Jurkat, Clone E6-1 (cell line): ENCODE measurements at places on chromosomes 6 and 20.

DNA sequence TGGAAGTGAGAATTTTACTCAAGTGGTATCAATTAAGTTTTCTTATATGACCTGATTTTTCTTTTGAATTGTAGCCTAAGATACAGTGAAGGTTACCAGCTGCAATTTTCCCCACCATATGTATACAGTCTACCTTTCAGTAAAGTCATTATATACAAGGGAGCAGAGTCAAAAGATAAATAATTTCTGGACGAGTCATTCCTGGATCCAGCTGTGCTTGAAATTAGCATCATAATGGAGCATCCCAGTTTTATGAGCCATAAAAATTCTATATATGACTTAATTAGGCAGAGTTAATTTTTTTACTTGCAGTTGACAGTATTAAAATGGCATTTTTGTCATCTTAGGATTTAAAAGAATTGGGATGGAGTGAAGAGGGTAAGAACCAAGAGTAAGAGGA lies 1008.4 kb downstream of the PHF3 start:
- DNase-seq: no peak

- DNase-seq: peak; percentile 93
These were observed 818.5 kb upstream of the FLRT3 start for GRCh38 chr20:15155848-15156401.

GRCh38 chr20:11143481-11143880 lies 469.7 kb upstream of the JAG1 start:
- no peak for DNase-seq

- no peak for DNase-seq
These were observed 271.2 kb upstream of the TAB2 start for GRCh38 chr6:149046164-149046821.

DNA sequence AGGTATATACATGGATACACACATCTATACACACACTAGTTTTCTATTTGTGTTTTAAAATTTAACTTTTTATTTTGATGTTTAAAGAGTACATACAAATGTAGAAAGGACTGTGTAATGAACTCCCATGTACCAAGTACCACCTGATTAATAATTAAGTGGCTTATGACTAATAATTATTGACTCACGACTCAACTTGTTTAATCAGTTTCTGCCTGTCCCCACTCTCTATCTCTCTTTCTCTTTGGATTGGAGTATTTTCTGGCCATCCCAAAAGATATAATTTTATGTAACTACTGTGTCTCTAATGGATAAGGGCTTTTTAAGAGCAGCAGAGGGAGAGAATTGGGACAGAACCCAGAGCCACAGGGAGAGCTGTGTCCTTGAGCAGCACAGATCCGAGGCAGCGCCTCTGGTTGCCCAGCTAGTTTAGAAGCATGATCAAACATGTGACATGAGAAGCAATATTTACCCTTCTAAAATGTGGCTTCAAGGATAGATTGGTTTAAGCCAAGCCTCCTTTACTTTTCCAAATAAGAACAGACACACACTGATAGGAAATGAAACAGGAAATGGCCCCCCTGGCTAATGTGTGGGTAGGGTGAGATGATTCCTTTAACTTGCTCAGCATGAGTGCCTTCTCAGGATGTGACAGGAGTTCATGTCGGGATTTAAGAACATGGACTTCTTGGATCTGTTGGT lies 81.0 kb downstream of the ERMARD start:
- no peak for DNase-seq

DNA sequence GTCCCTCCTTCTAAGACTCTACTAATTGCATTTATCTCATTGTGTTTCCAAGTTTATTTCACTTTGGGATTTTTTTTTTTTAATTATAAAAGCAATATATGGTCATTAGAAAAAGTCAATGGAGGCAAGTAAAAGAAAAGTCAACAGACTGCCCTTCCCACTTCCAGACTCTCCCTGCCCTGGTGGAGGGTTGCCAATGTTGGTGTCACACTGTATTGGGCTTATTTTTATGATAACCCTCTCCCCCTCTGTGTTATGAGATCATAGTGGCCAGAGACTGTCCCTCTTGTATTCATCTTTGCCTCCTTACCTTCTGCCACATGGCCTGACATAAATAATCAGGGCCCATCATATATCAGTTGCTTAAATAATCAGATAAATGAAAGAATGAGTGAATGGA lies 63.4 kb downstream of the LRRC1 start:
- DNase-seq: no peak

DNA sequence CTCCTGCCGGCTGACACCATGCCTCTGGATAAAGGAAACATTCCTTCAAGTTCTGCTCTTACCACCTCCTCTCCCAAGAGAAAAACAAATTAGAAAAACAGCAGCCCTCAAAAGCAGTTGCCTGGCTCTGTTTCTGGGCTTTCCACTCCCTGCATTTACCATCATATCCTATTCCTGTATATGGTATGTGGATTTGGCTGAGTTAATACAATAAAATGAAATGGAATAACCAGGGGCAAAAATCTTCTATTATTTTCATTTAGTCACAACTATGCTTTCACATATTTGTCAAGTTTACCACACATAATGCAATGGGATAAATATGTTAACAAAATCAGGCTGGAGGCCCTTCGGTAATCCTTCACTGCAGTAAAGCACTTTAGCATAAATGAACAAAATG lies 34.3 kb downstream of the COL12A1 start:
- no peak for DNase-seq

DNA sequence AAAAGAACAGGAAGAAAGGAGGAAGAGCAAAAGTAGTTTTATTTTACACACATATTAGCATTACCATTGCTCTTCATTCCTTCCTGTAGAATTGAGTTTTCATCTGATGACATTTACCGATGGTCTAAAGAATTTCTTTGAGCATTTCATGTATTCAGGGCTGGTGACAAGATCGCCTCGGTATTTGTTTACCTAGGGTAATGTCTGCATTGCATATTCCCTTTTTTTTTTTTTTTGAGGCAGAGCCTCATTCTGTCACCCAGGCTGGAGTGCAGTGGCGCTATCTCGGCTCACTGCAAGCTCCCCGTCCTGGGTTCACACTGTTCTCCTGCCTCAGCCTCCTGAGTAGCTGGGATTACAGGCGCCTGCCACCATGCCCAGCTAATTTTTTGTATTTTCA lies 19.3 kb downstream of the RAB22A start:
- no peak for DNase-seq

DNA sequence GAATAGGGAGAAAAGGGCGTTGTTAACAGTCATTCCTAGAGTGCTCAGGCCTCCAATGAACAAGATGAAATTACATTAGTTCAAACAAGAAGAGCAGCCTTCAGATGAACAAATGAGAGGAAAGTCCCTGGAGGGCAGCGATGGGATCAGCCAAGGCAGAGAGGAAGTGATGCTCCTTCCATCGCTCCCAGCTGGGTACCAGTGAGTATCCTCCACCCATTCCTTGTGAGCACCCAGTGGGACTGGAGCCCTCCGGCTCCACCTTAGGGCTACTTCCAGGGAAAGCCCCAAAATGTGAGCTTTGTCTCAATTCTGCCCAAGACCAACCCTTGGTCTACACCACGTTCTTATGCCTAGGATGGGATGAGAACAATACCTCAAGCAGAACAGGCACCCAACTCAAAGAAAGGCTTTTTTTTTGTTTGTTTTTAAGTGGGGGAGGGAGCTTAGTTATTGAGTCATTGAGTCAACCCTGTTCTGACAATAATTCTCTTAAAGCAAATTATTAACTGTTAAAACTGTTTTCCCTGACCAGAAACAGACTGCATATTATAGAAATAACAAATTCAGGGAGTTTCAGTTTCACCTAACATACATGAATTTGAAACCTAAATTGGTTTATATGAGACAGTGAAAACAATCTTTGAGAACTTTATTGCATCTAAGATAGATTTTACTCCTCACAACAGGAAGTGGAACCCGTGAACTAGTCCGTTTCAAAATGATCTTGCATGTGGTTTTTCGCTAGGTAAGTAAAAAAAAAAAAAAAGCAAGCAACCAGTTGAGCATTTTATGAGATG lies 106.9 kb downstream of the IPCEF1 start:
- DNase-seq: peak; percentile 78

DNA sequence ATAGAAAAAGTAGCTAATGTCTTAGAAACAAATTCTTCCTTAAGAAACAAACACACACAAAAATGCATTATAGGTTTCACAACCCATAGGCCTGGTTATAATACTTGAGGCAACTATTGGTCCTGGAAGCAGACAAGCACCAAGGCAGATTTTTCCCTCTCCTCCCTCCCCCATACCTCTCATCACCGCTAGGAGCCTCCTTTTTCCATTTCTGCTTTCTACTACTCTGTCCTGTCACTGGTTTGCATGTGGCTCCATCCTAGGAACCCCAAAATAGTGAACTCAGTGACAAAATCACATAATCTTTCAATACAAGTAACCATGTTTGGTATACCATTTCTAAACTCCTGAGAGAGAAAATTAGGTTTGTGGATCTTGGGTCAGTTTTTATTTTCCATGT lies 66.1 kb downstream of the HMGCLL1 start:
- no peak for DNase-seq

- DNase-seq: peak; percentile 70
These were observed 4.7 kb upstream of the ENPP5 start for GRCh38 chr6:46175446-46175845.

DNA sequence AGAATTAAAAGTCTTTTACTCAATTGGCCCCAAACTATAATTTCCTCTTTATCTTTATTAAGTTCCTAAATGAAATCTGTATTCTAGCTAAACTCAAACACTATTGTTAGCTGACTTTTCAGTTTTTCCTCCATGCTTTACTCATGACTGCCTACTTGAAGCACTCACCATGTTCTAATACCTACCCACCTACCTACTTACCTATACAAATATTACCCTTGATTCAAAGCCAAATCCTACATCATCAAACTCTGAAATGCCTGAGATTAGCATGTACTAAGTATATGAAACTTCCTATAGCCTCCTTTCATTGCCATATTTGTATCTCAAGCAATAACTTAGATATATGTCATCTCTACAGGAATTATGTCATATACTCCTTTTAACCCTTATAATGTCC lies 259.7 kb downstream of the HDGFL1 start:
- no peak for DNase-seq

DNA sequence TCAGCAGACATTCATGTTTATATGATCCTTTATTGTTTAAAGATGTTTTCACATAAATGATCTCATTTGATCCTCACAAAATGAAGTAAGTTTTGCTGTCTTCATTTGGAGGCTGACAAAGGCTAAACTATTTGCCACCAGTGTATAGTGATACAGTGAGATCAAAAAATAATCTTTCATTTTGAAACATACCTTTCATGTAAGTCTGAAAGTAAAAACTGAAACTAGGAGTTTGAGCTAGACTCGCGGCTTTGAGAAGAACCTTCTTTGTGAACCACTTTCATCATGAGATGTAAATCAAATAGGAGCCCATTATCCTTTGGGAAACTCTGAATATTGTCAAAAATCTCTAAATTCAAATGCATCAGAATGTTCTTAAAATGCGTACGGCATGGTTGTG lies 40.3 kb upstream of the SPTLC3 start:
- DNase-seq: no peak

DNA sequence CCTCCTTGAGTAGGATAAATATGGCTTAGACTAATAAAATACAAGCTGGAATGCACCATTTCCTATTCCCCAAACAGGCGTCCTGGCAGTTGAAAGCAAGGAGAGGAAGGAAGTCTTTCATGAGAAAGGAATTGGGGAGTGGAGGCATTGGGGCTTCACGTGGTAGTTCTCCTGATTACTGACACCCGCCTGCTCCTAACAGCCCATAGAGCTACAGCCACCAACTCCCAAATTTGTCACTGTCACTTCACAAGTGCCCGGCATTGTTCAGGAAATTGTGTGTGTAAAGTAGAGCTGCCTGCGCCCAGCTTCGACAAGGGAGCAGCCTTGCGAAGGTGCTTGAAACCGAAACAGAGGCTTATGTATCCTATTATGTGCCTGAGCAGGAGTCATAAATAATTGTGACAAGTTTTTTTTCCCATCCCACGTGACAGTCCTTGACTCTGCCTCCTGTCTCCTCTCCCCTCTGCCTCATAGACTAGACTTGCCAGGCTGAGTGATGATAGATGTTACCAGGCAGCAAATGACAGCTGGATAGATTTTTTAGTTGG lies 301.7 kb upstream of the ZFP64 start:
- peak; percentile 0 for DNase-seq

DNA sequence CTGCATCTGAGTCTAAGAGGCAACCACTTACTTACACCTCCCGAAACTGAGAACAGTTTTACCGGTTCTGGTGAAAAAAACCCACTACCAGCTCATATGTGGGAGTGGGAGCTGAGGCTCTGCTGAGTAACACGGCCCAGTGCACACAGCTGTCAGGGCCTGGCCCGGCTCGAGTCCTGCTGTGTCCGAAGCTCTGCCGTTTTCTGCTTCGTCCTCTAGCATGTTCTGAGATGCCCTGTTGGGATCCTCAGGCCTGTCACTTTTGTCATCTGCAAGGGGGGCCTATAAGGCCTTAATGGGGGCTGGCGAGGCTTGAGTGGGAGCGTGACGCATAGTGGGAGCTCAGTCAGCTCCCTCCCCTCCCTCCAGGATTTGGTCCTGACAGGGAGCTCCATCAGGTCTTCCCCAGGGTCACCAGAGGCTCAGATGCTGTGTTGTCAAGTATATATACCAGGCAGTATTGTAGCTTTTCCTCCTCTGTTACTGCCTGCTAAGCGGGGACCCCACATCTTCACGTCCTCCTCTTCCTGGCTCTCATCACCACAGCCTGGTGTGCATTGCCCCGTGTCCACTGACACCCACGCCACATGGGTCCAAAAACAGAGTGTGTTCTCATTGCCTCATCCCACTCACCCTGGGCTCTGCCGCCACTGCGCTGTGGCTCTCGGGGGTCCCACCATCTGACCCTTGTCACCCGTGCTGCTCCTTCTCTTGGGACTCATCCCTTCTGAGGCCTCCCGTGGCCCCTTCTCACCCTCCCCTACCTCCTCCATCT lies 45.2 kb upstream of the FANCE start:
- DNase-seq: no peak

DNA sequence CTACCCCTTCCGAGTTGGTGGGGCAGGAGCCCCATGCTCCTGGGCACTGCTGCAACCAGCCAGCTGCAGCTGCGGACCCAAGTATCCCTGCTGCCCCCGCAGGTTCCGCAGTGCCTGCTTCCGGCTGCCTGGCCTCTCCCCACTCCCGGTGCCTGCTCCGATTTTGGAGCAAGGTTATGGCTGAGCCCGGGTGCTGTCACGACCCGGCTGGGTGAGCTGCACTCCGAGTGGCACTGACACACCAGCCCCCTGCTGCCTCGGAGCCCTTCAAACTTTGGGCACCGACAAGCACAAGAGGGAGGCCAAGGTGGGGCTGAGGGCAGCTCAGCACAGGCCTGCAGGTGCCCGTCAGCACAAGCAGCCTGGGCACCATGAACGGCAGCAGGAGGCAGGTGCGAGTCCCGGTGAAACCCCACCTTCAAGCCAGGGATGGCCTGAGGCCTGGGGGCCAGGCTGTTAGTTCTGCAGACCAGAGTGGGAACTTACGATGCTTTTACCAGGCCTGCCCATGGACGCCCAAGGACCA lies 25.9 kb upstream of the HACE1 start:
- no peak for DNase-seq

DNA sequence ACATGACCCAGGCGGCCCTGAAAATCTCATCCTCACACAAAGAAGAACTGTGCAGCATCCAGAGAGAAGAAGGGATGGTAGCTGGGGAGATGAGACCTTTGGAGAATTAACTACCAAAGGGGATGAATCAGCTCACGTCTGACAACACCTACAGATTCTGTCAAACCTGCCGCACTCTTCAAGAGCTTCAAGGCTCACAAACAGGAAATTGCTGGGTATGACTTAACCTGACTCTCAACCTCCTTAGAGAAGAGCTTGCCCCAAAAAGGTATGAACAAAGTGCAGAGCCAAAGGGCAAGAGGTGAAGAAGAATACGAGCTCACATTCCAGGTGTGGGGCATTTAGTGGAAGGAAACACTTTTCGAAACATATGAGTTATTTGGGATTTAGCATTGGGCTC lies 139.8 kb downstream of the BACH2 start:
- DNase-seq: peak; percentile 35

GRCh38 chr6:51953246-51953645 lies 134.2 kb downstream of the PKHD1 start:
- DNase-seq: no peak
